Natural killer cell (primary cell): ENCODE measurements at places on chromosomes 2 and 18. TPM values are rescaled to one million over a fixed set of nuclear protein-coding genes. Genes with fewer than 3 reads are reported as not detected.
A peak's percentile ranks its signal among the peaks of the same experiment; 100 is the strongest.

Gene INPP1
- total RNA-seq = 16.7 TPM

Gene VWC2L
- not detected for total RNA-seq

DNA sequence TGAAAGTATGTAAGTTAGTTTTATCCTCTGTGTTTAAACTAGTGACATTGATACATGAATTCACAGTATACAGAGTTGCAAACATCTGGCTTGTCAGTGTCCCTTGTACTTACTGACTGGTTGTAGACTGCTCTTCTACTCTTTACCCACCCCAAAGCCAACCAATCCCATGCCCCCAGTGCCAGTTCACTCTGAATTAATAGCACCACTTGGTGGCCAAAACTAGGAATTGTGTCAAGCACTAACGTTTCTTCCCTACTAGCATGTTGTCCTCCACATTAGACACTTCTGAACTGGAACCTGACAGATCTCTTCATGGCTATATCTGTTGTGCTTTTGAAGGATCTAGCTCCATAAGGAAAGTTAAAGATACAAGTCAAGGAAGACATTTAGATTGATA is 27.2 kb upstream of the OTX1 start:
- DNase-seq = no peak
- no peaks in the 10 kb centered on the region for H3K36me3 ChIP-seq
- no peak overlapping the region for H3K27ac ChIP-seq
- no peaks in the 10 kb centered on the region for H3K27me3 ChIP-seq
- H3K4me3 ChIP-seq = no peak overlapping the region
- H3K4me1 ChIP-seq = no peaks in the 10 kb centered on the region

Gene UGT1A6
- not detected for total RNA-seq

- no peak overlapping the region for H3K27ac ChIP-seq
- H3K27me3 ChIP-seq = no peaks in the 10 kb centered on the region
- H3K4me1 ChIP-seq = no peaks in the 10 kb centered on the region
- DNase-seq = no peak
- no peak overlapping the region for H3K4me3 ChIP-seq
- H3K36me3 ChIP-seq = no peaks in the 10 kb centered on the region
Measured at GRCh38 chr2:120673571-120674061, 62.1 kb upstream of the GLI2 start.

DNA sequence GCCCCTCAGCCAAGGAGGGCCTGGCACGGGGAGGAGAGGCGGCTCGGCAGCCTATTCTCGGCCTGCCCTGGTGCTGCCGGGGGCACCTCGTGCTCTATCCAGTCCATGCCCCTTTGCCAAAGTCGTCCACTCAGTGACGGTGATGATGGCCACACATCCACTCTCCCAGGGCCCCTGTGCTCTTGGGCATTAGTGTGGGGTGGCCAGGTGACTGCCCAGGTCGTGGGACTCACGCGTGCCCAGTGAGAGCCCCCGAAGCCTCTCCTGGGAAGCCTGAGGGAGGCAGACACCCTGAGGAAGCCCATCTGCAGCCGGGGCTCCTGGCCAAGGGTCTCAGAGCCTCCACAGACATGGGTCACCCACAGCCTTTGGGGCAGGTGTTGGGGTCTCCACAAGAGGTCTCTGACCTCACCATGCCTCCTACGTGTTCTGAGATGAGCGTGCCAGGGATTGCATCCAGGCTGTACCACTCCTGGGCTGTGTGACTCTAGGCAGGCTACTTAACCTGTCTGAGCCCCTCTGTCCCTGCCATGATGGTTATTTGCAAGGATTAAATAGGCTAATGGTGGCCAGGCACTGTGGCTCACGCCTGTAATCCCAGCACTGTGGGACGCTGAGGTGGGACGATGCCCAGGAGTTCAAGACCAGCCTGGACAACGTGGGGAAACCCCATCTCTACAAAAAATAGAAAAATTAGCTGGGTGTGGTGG is 12.9 kb downstream of the RAMP1 start:
- H3K27me3 ChIP-seq = no peaks in the 10 kb centered on the region
- H3K4me3 ChIP-seq = no peak overlapping the region
- peaks cover 25% of the 10 kb centered on the region for H3K4me1 ChIP-seq
- DNase-seq = no peak

Gene CERKL
- total RNA-seq = not detected

GRCh38 chr2:36667931-36668330 is 28.6 kb upstream of the VIT start:
- H3K27ac ChIP-seq = no peak overlapping the region
- DNase-seq = no peak
- no peaks in the 10 kb centered on the region for H3K4me1 ChIP-seq
- no peaks in the 10 kb centered on the region for H3K27me3 ChIP-seq
- no peaks in the 10 kb centered on the region for H3K36me3 ChIP-seq

Gene TEX44
- total RNA-seq = not detected

DNA sequence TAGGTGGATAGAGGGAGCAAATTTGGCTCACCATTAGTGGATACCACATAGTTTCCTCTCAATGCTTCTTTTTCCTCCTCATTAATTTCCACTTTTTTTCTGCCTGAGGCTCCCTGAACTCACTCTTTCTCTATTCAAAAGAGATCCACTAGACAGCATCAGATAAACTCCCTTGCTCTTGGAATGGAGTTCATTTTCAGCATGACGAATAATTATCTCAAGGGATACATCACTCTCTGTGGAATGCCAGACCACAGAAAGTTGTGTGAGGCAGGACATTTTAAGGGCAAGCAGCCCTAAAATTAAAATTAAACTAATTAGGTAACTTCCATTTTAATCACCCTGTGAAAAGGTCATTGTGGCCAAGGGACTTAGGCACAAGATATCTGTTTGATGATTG is 1920.1 kb upstream of the CELF4 start:
- H3K4me3 ChIP-seq = no peak overlapping the region
- no peaks in the 10 kb centered on the region for H3K4me1 ChIP-seq
- H3K27me3 ChIP-seq = no peaks in the 10 kb centered on the region
- no peaks in the 10 kb centered on the region for H3K36me3 ChIP-seq
- no peak overlapping the region for H3K27ac ChIP-seq
- no peak for DNase-seq

Gene MAPK4
- total RNA-seq = not detected

DNA sequence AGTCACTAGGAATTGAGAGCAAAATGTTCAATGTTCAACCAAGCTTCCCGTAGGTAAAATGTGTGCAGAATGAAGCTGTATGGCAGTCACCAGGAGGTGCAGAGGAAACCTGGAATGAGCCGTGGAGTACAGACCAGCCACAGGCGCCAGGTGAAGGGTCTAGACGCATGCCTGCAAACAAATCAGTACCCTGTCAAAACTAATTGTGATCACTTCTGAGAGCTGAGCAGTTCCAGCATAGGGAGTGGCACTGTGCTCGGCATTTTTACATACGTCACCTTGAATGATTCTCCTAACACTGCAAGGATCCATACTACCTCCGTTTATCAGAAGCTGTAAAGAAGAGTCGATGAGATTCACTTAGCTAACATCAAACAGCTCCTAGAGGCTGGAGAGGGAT is 346.1 kb upstream of the ID2 start:
- no peaks in the 10 kb centered on the region for H3K27me3 ChIP-seq
- H3K4me1 ChIP-seq = peaks cover 61% of the 10 kb centered on the region
- H3K4me3 ChIP-seq = no peak overlapping the region
- no peak for DNase-seq

Gene EVA1A
- not detected for total RNA-seq

Gene LRRTM1
- not detected for total RNA-seq

- no peak overlapping the region for H3K27ac ChIP-seq
- H3K4me3 ChIP-seq = no peak overlapping the region
- H3K36me3 ChIP-seq = no peaks in the 10 kb centered on the region
- no peak for DNase-seq
- H3K4me1 ChIP-seq = no peaks in the 10 kb centered on the region
- H3K27me3 ChIP-seq = no peaks in the 10 kb centered on the region
Measured at GRCh38 chr2:234827096-234827860, 124.5 kb upstream of the SH3BP4 start.

Gene C2orf80
- total RNA-seq = not detected

Gene CCL20
- 2.0 TPM for total RNA-seq

Gene TP53I3
- total RNA-seq = 1.6 TPM

GRCh38 chr2:2097549-2097948 is 233.5 kb downstream of the MYT1L start:
- no peak overlapping the region for H3K27ac ChIP-seq
- DNase-seq = no peak
- no peaks in the 10 kb centered on the region for H3K4me1 ChIP-seq
- H3K36me3 ChIP-seq = no peaks in the 10 kb centered on the region
- no peaks in the 10 kb centered on the region for H3K27me3 ChIP-seq

DNA sequence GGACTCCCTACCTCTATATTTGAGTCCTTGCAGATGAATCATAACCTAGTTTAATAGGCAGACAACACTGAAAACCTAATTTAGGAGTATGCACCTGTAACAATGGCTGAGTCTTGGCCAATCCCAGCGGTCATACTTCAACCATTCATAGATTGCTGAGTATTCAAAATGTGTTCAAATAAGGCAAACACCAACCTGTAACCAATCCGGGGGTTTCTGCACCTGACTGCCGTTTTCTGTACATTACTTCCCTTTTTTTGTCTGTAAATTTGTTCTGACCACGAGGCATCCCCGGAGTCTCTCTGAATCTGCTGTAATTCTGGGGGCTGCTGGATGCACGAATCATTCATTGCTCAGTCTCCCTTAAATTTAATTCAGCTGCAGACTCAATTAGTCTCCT is 338.6 kb downstream of the STK39 start:
- H3K36me3 ChIP-seq = no peaks in the 10 kb centered on the region
- H3K4me3 ChIP-seq = no peak overlapping the region
- no peaks in the 10 kb centered on the region for H3K4me1 ChIP-seq

Gene ATG16L1
- total RNA-seq = 117 TPM

Gene MLPH
- not detected for total RNA-seq

GRCh38 chr2:15315411-15315810 is 245.7 kb downstream of the NBAS start:
- DNase-seq = no peak
- H3K27me3 ChIP-seq = no peaks in the 10 kb centered on the region
- H3K4me1 ChIP-seq = peaks cover 36% of the 10 kb centered on the region
- no peaks in the 10 kb centered on the region for H3K36me3 ChIP-seq
- H3K4me3 ChIP-seq = no peak overlapping the region

GRCh38 chr2:19070886-19071285 is 287.5 kb downstream of the OSR1 start:
- no peaks in the 10 kb centered on the region for H3K27me3 ChIP-seq
- no peak overlapping the region for H3K27ac ChIP-seq
- H3K4me1 ChIP-seq = no peaks in the 10 kb centered on the region
- no peak overlapping the region for H3K4me3 ChIP-seq
- DNase-seq = no peak

DNA sequence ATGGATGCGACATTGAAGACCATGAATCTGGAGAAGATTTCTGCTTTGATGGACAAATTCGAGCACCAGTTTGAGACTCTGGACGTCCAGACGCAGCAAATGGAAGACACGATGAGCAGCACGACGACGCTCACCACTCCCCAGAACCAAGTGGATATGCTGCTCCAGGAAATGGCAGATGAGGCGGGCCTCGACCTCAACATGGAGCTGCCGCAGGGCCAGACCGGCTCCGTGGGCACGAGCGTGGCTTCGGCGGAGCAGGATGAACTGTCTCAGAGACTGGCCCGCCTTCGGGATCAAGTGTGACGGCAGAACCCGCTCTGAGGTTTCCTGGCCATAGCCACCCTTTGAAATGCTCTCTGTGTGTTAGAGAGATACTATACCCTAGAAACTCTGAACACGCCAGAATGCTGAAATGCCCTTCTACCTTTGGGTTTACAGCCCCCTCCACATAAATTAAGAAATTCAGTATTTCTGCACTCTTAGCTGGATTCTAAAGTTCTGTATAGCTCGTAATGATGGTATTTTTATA is 659 bp downstream of the CHMP1B start:
- H3K27ac ChIP-seq = peak overlapping the region; percentile 95
- H3K4me1 ChIP-seq = peaks cover 19% of the 10 kb centered on the region
- H3K4me3 ChIP-seq = peak overlapping the region; percentile 87
- DNase-seq = peak; percentile 76

Gene LDAH
- 25.6 TPM for total RNA-seq

Gene SDC1
- total RNA-seq = not detected

Gene UGT1A7
- total RNA-seq = not detected

- no peak overlapping the region for H3K27ac ChIP-seq
- no peaks in the 10 kb centered on the region for H3K36me3 ChIP-seq
- H3K4me3 ChIP-seq = no peak overlapping the region
- peaks cover 27% of the 10 kb centered on the region for H3K27me3 ChIP-seq
Measured at GRCh38 chr2:219521066-219521880, 7.0 kb downstream of the ASIC4 start.

- H3K4me3 ChIP-seq = no peak overlapping the region
- H3K36me3 ChIP-seq = no peaks in the 10 kb centered on the region
- no peaks in the 10 kb centered on the region for H3K4me1 ChIP-seq
- no peak for DNase-seq
- H3K27me3 ChIP-seq = no peaks in the 10 kb centered on the region
- H3K27ac ChIP-seq = no peak overlapping the region
Measured at GRCh38 chr2:233839447-233839820, 14.9 kb downstream of the HJURP start.

DNA sequence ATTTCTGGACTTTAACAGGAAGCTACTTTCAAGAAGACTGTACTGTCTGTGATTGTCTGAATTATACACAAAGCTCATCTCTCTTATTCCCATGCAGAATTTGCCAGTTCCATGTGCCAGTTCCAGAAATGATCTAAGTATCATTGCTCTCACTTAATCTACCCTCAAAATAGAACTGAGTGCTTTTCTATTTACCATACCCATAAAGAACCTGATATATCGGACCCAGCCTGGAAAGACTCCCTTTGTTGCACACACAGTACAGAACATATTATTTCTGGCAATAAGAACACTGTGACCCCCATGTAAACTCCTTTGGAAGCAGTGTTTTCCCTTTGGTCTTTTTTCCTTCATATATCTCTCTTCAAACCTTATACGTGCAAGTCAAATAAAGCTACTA is 102.3 kb upstream of the TTN start:
- no peak for DNase-seq
- no peak overlapping the region for H3K4me3 ChIP-seq
- H3K36me3 ChIP-seq = no peaks in the 10 kb centered on the region
- H3K27ac ChIP-seq = no peak overlapping the region
- no peaks in the 10 kb centered on the region for H3K4me1 ChIP-seq

GRCh38 chr18:53417003-53417402 is 807.5 kb downstream of the MBD2 start:
- no peak for DNase-seq
- no peaks in the 10 kb centered on the region for H3K36me3 ChIP-seq
- H3K27ac ChIP-seq = no peak overlapping the region
- H3K4me3 ChIP-seq = no peak overlapping the region
- no peaks in the 10 kb centered on the region for H3K4me1 ChIP-seq

Gene RTP5
- total RNA-seq = 0.68 TPM

Gene SLC16A14
- 0.10 TPM for total RNA-seq

DNA sequence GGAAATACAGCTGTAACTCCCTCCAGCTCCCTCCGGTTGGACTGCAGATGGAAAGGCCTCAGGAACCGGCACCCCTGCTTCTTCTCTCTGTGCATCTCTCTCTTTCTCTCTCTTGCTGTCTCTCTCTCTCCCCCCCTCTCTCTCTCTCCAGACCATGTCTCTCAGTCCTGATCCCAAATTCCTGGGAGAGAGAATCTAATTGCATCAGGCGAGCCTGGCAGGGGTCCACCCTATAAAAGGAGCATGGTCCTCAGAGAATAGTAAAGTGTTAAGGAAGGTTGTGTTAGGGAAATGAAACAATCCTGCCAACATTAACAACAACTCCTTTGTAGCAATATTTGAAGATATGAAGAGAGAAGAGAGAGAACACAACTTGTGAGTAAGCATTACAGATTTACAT is 36.7 kb downstream of the VIT start:
- no peaks in the 10 kb centered on the region for H3K27me3 ChIP-seq
- H3K27ac ChIP-seq = no peak overlapping the region
- H3K36me3 ChIP-seq = no peaks in the 10 kb centered on the region
- DNase-seq = no peak
- H3K4me1 ChIP-seq = no peaks in the 10 kb centered on the region
- no peak overlapping the region for H3K4me3 ChIP-seq

Gene PDE1A
- total RNA-seq = not detected
